ENCODE measurements at places on chromosomes 5 and 9.

DNA sequence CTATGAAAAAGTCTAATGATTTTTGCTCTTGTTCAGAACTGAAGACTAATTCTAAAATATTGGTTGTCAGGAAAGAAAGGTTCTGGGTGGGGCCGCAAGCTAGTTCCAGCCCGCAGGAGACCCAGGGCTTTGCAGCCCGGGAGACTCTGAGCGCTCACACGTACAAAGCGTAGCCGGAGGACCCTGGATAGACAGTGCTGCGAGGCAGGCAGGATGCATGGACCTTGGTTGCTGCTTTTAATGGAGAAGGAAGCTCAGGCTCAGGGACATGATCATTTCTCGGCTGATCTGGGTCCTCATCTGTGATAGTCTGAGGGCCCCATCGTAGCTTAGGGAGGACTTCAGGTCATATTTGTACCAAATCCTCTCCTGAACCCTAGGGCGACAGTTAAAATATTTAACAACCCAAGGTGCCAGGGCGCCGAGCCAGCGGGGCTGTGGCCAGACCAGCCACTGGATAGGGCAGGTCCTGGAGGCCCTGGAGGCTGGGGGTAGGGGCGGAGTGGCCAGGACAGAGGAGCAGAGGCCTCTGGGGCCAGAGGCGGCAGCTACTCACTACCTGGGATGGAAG is 70.1 kb upstream of the UNC5A start:
- peaks cover 23% of the 10 kb centered on the region for H3K4me1 ChIP-seq
- H3K27me3 ChIP-seq, result peaks cover 77% of the 10 kb centered on the region
- no peaks in the 10 kb centered on the region for H3K36me3 ChIP-seq
- no peak for DNase-seq
- H3K4me3 ChIP-seq, result no peak overlapping the region

DNA sequence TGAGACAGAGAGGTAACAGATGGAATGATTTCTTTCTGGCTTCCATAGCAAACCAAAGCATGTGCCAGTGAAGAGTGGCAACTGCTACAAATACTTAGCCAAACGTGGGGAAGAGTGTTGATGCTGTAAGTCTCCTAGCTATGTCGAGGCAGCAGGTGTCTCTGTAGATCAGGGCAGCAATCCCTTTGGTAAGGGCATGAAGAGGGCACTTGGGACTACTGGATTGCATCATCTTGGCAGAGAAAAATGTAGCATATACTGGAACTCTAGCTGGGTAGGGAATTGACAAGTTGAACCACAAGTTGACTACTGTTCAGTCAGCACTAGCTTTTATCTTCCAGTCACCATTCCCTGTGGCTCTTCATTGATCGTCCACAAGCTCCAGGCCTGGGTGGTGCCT is 75.8 kb downstream of the GHR start:
- H3K36me3 ChIP-seq, result no peaks in the 10 kb centered on the region
- no peak for DNase-seq
- H3K27me3 ChIP-seq, result no peaks in the 10 kb centered on the region
- H3K27ac ChIP-seq, result no peak overlapping the region
- no peak overlapping the region for H3K4me3 ChIP-seq
- peaks cover 19% of the 10 kb centered on the region for H3K4me1 ChIP-seq

GRCh38 chr5:167451076-167451475 is 840.4 kb upstream of the WWC1 start:
- H3K4me1 ChIP-seq, result peaks cover 22% of the 10 kb centered on the region
- DNase-seq, result no peak
- no peaks in the 10 kb centered on the region for H3K36me3 ChIP-seq
- H3K27ac ChIP-seq, result no peak overlapping the region

- H3K27ac ChIP-seq, result no peak overlapping the region
- H3K36me3 ChIP-seq, result no peaks in the 10 kb centered on the region
- no peak for DNase-seq
- H3K4me3 ChIP-seq, result no peak overlapping the region
- peaks cover 70% of the 10 kb centered on the region for H3K27me3 ChIP-seq
- peaks cover 10% of the 10 kb centered on the region for H3K4me1 ChIP-seq
Measured at GRCh38 chr9:84141741-84142370, 161.3 kb downstream of the RMI1 start.

DNA sequence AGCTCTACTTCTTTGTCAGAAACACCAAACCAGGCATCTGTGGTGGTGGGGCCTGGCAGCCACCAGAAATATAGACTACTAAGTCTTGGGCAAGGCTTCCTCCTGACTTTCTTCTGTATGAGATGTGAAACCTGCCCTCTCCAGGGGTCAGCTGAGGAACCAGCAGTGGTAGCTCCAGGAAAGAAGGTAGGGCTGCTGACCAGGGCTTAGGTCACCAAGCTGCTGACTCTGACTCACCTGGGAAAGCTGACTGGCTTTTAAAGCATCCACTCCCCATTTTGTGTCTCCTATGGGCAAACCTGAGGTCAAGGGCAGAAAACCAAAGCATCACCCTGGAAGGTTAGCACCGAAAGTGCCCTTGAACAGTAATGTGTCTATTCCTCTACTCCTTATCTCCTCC is 10.4 kb upstream of the SH3TC2 start:
- H3K4me3 ChIP-seq, result no peak overlapping the region
- peaks cover 2% of the 10 kb centered on the region for H3K36me3 ChIP-seq
- H3K27ac ChIP-seq, result peak overlapping the region; percentile 19
- no peak for DNase-seq
- H3K4me1 ChIP-seq, result peaks cover 22% of the 10 kb centered on the region

GRCh38 chr9:129610213-129610472 is 10.8 kb downstream of the C9orf50 start:
- peak overlapping the region; percentile 79 for H3K4me3 ChIP-seq
- no peaks in the 10 kb centered on the region for H3K36me3 ChIP-seq
- peaks cover 24% of the 10 kb centered on the region for H3K4me1 ChIP-seq
- no peaks in the 10 kb centered on the region for H3K27me3 ChIP-seq
- H3K27ac ChIP-seq, result no peak overlapping the region
- no peak for DNase-seq

- H3K4me3 ChIP-seq, result no peak overlapping the region
- H3K4me1 ChIP-seq, result no peaks in the 10 kb centered on the region
- no peak for DNase-seq
- no peaks in the 10 kb centered on the region for H3K36me3 ChIP-seq
- H3K27me3 ChIP-seq, result no peaks in the 10 kb centered on the region
- no peak overlapping the region for H3K27ac ChIP-seq
Measured at GRCh38 chr9:8270235-8270634, 470.7 kb upstream of the DMAC1 start.

DNA sequence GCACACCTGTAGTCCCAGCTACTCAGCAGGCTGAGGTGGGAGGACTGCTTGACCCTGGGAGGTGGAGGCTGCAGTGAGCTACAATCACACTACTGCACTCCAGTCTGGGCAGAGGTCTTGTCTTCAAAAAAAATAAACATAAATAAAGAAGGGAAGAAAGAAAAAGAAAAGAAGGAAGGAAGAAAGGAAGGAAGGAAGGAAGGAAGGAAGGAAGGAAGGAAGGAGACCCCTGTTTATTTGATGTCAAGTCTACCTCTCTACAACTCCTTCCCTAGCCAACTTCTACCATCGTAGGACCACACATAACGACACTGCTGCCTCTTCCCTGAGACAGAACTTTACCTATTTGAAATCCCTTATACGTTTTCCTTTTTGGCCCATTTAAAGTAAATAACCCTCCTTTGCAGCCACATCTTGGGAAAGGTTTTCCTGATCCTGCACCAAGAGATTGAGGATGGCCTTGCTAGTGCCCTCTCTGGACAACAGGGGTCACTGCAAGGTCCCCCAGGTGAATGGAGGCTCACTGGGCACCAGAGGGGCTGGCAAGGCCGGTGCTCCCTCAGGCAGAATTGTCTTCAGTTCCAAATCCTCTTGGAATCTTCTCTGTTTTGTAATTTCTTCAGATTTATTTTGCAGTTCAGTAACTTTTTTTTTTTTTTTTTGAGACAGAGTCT is 10.5 kb downstream of the RPS14 start:
- no peak for DNase-seq
- H3K4me3 ChIP-seq, result no peak overlapping the region
- H3K27ac ChIP-seq, result no peak overlapping the region

- no peak overlapping the region for H3K27ac ChIP-seq
- H3K4me3 ChIP-seq, result no peak overlapping the region
- H3K36me3 ChIP-seq, result no peaks in the 10 kb centered on the region
- no peak for DNase-seq
- no peaks in the 10 kb centered on the region for H3K27me3 ChIP-seq
Measured at GRCh38 chr5:39471836-39472508, 47.2 kb upstream of the DAB2 start.

DNA sequence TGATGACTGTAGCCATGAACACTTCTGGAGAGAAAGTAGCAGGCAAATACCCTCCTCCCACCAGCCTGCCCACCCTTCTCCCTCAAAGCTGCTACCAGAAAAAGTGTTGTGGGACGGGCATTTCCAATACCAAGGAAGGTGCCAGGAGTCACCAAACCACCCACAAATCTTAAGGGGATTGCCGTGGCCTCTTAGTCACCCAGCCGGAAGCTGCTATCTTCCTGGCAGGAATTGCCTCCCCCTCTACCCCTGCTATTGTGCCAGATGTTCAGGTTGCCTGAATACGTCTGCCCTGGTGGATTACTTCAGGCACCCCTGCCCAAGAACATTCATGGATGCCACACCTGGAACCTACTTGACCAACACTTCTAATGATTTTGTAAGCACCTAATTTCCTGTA is 156.1 kb downstream of the TTC39B start:
- no peak for DNase-seq
- no peaks in the 10 kb centered on the region for H3K36me3 ChIP-seq
- no peak overlapping the region for H3K27ac ChIP-seq
- no peaks in the 10 kb centered on the region for H3K27me3 ChIP-seq

DNA sequence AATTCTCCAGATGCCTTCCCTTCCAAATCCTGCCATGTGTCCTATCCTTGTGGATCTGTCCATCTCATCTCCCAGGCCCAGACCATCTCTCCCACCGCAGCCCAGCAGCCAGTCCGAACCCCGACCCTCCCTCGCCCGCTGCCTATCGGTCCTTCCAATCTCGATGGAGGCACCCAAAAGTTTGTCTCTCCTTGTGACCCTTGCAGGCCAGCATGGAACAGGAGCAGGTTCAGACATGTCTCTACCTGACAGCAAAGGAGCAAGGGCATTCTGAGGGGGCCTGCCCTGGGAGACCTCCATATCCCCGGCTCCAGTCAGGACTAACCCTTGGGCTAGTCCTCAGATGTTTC is 51.0 kb downstream of the SEMA4D start:
- no peaks in the 10 kb centered on the region for H3K27me3 ChIP-seq
- H3K4me3 ChIP-seq, result no peak overlapping the region
- no peak for DNase-seq
- no peaks in the 10 kb centered on the region for H3K36me3 ChIP-seq
- no peaks in the 10 kb centered on the region for H3K4me1 ChIP-seq

DNA sequence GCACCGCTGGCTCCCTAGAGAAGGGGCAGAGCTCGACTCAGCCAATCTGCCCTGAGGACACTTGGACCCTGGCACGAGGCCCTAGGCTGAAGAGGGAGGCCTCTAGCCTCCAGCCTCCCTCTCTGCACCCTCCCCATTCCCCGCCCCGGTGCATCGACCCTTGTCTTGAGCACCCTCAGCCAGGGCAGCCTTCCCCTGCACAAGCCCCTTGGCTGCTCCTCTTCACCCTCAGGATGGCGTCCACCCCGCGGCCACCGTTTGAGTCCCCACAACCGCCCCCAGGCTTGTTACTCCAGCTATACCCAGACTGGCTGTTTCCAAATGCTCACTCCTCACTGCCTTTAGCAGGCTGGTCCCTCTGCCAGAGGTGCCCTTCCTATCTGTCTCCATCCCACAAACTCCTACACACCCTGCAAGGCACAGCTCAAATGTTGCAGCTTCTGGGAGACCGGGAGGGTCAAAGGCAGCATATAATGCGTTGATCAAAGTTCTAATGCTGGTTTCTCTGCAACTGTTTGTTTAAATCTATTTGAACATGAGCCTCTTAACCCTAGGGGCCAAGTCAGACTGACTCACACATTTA is 6.5 kb upstream of the FAM163B start:
- no peaks in the 10 kb centered on the region for H3K4me1 ChIP-seq
- no peak overlapping the region for H3K27ac ChIP-seq
- no peak for DNase-seq
- H3K36me3 ChIP-seq, result no peaks in the 10 kb centered on the region
- H3K4me3 ChIP-seq, result no peak overlapping the region

DNA sequence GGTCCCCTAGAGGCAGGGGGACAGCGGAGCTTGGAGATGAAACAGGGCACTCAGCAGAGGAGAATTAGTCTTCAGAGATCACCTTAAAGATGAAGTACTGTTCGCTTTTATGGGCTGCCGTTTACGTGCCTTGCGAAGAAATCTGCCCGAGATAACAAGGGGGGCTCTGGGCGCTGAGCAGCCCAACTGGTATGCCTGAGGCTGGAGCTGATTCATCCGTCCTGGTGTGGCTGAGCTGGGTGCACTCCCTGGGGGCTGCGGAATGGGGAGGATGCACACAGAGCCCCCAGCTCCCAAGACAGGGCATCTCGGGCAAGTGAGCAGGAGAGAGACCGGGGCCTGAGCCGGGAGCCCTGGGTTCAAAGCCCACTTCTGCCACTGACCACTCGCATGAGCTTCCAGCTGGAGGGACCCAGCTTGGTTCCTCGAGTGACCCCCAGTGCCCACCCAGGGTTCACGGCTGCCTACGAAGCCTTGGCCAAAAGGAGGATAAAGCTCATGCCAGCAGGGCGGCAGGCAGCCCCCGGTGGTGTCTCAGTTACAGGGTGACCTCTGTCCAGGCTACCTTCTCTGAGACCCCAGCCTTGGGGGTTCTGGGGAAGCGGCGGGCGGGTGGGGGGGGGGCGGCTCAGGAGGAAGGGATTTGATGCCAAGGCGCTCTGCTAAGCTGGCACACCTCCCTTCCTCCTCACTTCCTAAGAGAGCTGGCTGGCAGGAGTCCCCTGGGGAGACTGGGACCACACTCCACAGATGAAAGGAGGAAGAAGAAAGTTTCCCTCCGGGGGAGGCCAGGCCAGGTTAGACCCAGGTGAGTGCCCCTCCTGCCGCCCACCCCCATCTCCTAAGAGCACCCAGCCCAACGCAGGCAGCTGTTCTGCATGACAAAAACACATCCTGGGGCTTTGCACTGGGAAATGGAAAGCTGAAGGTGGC is 5.7 kb downstream of the FIBCD1 start:
- peak overlapping the region; percentile 62 for H3K27ac ChIP-seq
- H3K36me3 ChIP-seq, result no peaks in the 10 kb centered on the region
- H3K27me3 ChIP-seq, result peaks cover 33% of the 10 kb centered on the region
- H3K4me1 ChIP-seq, result peaks cover 33% of the 10 kb centered on the region
- H3K4me3 ChIP-seq, result no peak overlapping the region

DNA sequence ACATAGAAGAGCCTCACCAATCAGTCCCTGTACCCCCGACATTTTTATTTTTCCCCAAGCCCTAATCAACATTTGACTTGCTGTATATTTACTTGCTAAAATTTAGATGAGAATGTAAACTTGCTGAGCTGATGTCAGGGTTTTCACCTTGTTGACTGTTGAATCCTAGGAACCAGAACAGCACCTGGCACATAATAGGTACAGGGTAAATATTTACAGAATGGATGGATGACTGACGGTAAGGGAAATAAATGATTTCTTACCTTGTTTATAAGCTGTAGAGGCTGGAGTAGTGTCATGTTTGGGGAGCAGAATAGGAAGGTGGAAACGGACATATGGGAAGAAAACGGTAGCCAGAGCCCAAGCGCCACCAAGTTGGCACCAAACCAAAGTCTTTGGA is 107.0 kb upstream of the NUDT12 start:
- no peaks in the 10 kb centered on the region for H3K27me3 ChIP-seq
- H3K27ac ChIP-seq, result no peak overlapping the region
- no peak overlapping the region for H3K4me3 ChIP-seq
